Neuronal stem cell (in vitro differentiated cells): ENCODE measurements at places on chromosomes 4 and X.

DNA sequence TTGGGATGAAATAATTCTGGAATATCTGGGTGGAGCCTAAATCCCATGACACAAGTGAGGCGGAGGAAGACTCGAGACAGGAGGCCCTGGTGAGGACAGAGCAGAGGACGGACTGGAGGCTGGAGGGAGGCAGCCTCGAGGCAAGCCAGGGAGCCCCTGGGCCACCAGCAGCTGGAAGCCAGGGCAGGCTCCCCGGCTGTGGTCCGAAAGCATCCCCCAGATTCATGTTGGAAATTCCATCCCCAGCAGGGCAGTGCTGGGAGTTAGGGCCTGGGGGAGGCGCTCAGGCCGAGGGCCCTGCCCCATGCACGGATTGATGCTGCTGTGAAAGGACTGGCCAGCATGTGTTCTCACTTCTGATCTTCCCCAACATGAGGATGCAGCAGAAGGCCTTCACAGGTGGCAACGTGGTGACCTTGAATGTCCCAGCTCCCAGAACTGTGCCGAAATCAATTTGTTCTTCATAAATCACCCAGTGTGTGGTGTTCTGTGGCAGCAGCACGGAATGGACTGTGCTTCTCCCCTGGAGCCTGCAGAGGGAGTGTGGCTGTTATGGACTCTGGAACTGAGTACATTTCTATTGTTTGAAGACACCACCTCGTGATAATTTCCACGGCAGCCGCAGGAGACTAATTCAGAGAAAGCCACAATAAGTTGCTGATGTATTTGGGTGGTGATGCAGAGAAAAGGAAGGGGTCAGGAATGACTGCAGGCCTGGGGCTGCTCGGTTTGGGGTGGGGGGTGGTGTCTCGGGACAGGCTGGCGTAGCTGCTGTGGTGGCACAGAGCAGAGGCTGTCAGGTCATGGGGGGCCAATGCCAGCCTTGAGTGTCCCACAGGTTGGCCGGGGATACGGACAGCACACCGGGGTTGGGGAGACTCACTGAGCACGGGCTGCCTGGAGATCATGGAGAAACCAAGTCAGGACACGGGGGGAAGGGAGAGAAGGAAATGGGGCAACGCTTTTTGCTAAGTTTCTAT lies 56.9 kb downstream of the PCGF3 start:
- H3K27me3 ChIP-seq, result no peaks in the 10 kb centered on the region
- H3K27ac ChIP-seq, result no peak overlapping the region
- no peaks in the 10 kb centered on the region for H3K4me1 ChIP-seq
- no peak for DNase-seq
- H3K36me3 ChIP-seq, result peaks cover 83% of the 10 kb centered on the region

DNA sequence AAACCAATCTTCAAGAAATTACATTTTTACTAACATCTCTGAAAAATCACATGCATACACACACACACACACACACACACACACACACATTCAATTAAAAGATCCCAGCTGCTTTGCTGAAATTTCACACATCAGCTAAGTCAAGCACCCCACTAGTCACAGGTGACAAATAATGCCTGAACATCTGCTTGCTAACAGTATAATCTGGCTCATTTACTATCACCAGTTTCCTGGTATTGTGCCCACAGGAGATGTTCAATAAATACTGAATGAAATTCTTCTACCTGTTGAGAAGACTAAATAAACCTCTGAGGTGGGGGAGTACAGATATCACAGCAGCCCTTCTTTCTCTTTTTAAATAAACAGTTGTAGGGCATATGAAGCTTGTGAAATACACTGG lies 994.0 kb downstream of the ARAP2 start:
- H3K4me1 ChIP-seq, result no peaks in the 10 kb centered on the region
- no peaks in the 10 kb centered on the region for H3K27me3 ChIP-seq
- no peak overlapping the region for H3K4me3 ChIP-seq
- DNase-seq, result no peak

- DNase-seq, result no peak
- no peaks in the 10 kb centered on the region for H3K4me1 ChIP-seq
- no peak overlapping the region for H3K27ac ChIP-seq
- H3K27me3 ChIP-seq, result no peaks in the 10 kb centered on the region
- H3K36me3 ChIP-seq, result no peaks in the 10 kb centered on the region
These were observed 42.1 kb upstream of the USP46 start for GRCh38 chr4:52701207-52701606.

- no peak overlapping the region for H3K27ac ChIP-seq
- H3K4me1 ChIP-seq, result no peaks in the 10 kb centered on the region
- DNase-seq, result no peak
- no peaks in the 10 kb centered on the region for H3K36me3 ChIP-seq
- no peaks in the 10 kb centered on the region for H3K27me3 ChIP-seq
- no peak overlapping the region for H3K4me3 ChIP-seq
These were observed 176.0 kb upstream of the NWD2 start for GRCh38 chr4:37068580-37068979.

DNA sequence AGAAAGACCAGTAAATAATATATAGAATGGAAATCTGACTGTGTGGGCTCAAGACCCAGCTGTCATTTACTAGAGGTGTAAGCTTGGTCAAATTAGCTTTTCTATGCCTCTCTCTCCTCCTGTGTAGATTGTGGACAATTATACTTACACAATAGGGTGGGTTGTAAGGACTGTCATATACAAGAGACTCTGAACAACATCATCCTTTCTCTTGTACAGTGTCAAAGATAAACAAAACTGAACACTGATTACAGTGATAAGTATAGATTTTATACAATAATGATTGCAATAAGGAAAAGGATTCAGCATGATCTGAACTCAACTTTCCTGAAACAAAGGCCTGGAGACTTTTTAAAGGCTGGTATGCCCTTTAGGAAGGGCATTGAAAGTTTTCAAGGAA lies 429.2 kb upstream of the HS3ST1 start:
- no peaks in the 10 kb centered on the region for H3K36me3 ChIP-seq
- no peak for DNase-seq
- no peak overlapping the region for H3K27ac ChIP-seq
- H3K27me3 ChIP-seq, result no peaks in the 10 kb centered on the region
